M059J (cell line): ENCODE measurements at places on chromosomes 4 and X. TPM values are rescaled to one million over a fixed set of nuclear protein-coding genes. Genes with fewer than 3 reads are reported as not detected.
A peak's percentile ranks its signal among the peaks of the same experiment; 100 is the strongest.

DNA sequence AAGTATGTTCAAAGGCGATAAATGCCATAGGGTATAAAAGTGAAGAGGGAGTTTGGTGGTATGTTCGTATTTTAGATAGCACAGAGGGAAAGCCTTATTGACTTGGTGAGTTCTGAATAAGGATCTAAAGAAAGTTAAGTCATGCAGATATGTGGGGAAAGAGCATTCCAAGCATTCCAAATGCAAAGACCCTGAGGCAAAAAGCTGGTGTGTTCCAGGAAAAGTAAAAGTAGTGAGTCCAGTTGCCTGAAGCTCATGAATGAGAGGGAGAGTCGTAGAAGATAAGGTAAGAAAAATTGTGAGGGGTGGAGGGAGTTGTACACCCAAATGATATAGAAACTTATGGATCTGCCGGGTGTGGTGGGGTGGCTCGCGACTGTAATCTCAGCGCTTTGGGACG is 426.7 kb downstream of the RPA4 start:
- DNase-seq, result peak; percentile 55

DNA sequence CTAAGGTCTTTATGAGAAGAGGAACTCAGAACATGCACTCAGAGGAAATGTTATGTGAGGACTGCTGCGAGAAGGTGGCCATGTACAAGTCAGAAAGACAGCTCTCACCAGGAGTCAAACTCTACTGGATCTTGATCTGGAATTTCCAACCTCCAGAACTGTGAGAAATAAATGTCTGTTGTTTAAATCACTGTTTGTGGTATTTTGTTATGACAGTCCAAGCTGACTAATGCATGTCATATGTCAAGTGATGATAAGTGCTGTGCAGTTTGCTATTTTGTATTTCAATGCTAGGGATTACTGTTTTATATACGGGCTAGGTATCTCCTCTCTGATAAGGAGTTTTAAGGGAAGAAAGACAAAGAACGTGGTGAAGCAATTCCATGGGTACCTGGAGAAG is 162.3 kb downstream of the CPEB2 start:
- DNase-seq, result peak; percentile 76

SATL1 gene
- not detected in 2 replicates for total RNA-seq

CSN3 gene
- not detected in 2 replicates for total RNA-seq

SLC25A14 gene
- total RNA-seq, result 33.1 and 34.2 TPM in 2 replicates

TKTL2 gene
- total RNA-seq, result not detected in 2 replicates

IRS4 gene
- not detected in 2 replicates for total RNA-seq
